Retinal pigment epithelial cell (primary cell): ENCODE measurements at places on chromosomes 7 and 10.
A peak's percentile ranks its signal among the peaks of the same experiment; 100 is the strongest.

DNA sequence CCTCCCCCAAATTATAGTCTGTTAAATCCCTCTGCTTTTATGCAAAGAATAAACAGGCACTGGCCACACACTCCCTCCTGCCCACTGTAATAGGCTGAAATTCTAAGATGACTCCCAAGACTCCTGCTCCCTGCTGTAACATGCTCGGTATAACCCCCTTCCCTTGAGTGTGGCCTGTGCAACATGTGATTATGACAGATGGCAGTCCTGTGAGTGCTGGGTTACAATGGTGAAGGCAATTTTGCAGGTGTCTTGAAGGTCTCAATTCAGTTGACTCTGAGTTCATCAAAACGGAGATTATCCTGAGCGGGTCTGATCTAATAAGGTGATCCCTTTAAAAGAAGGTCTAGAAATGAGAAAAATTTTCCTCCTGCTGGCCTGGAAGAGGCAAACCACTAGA is 55.9 kb downstream of the CREB3L2 start:
- no peak for DNase-seq

DNA sequence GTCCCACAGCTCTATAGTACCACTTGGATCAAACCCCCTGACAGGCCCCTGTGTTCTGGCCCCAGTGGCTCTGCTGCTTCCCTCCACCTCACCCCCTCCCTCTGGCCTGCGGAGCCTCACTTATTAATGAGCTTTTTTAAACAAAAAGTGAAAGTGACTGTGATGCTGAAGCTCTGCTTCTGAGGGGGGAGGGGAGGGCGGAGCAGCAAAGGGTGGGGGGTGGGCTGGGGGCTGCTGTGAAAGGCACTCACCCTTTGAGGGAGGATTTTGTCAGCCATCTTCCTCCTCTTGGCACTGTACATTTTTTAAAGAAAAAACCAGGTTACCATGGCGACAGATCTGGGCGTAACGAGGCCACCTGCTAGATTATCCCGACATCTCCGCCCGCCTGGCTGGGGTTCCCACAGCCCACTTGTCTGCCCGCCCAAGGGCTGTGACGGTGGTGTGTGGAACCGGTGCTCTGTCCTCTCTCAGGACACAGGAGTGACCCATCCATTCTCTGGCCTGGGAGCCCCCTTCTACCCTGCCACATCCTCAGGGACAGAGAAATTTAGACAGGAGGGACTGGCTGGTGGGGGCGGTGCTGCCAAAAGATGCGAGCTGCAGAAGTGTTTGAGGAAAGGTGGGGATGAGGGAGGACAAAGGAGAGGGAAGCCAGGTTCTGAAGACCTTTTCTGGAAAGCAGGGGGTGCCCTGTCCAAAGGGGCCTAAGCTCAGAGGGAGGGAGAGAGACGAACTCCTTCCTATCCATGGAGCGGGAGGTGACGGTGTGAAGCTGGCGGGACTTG is 4.9 kb downstream of the SMARCD3 start:
- no peak for DNase-seq

- no peak for DNase-seq
Measured at GRCh38 chr7:2661602-2662272, 26.3 kb upstream of the AMZ1 start.

DNA sequence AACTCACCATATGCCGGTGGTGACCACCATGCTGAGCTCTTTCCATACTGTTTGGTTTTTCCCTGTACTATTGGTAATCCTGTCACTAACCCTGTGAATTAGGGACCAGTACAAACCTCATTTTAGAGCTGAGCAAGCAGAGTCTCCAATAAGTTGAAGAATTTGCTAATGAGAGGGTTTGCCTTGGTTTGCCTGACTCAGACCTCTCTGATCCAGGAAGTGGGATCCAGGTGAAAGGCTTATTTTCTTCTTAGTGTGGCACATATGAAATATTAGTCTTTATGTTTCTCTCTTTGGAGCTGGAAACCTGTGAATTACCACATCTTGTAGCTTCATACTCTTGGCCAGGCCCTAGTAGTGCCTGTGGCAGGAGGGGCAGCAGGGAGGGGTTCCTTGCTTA is 114.1 kb upstream of the IGFBP3 start:
- peak; percentile 3 for DNase-seq

DNA sequence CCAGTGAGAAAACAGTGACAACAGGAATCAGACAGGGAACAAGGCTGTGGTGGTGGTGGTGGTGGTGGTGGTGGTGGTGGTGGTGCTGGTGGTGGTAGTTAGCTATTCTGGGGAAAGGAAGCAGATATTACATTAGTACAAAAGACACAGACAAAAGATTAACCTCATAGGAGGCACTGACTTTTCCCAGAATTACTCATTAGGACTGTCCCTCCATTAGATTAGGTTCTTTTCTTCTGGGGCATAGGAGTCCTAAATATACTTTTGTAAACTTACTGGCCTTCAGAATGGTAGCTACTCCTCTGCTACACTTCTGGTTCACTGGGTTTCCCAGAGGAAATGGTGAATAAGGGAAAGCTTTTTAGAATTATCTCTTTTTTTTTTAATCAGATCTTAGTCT is 156.6 kb upstream of the SEMA3D start:
- DNase-seq: no peak

GRCh38 chr7:151342811-151343210 is 1.2 kb downstream of the NUB1 start:
- DNase-seq: no peak

DNA sequence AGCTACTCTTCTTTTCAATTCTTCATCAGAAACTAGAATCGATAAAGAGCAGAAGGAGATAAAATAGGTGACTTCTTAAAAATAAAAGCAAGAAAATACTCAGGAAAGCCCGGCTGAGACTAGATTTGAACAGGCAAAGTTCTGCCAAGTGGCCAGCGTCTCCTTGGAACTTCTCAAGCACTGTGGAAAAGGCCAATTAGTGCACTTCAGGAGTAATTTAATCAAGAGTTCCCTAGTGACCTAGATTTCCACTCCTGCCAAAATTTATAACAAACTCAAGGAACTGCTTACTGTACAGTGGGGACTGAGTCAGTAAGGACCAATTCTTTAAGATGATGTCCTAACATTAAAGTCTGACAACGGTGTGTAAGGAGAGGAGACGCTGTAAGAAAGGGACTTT is 57.3 kb downstream of the CHCHD3 start:
- DNase-seq: peak; percentile 17

DNA sequence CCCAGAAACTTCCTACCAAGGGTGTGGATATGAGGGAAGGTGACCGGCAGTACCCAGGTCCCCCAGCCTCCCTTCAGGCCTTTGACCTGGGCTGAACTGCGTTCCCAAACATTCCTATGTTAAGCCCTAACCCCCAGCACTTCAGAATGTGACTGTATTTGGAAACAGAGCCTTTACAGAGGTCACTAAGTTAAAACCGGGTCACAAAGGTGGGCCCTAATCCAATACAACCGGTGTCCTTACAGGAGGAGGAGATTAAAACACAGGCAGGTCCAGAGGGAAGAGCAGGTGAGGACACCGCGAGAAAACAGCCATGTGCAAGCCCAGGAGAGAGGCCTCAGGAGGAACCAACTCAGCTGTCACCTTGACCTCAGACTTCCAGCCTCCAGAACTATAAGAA is 28.0 kb downstream of the GRB10 start:
- DNase-seq: no peak

DNA sequence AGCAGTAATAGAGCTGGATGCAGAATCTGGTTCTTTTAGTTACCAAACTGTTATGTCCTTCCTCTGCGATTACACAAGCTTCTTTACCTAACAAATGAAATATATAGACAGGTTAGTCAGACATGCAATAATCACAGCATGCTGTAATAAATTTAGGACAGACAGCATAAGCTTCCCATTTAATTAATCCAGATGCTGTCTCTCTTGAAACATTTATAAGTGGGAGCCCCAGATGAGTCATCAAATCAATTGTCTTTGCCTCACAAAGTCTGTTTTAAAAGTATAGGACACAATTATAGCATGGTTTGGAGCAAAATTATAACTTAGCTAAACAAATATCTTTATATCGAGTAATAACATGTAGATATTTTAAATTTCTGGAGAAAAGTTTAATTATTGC is 1.6 kb downstream of the CDNF start:
- no peak for DNase-seq

DNA sequence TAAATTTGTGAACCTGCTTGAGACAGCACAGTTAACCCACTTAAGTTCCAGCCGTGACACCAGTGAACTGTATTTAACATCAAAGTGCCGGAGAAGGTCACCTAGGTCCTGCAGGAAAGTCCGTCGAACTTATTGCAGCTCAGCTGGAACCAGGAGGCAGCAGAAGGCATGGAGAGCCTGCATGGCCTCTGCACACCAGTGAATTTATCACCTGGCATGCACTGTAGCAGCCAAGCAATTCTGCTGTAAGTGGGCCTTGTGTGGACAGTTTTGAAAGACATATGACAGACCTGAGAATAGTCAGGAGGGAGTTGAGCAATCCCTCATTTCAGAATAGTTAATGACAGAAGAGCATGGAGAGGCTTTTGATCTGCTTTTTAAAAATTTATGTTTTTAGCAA is 108.8 kb downstream of the PLXDC2 start:
- no peak for DNase-seq

DNA sequence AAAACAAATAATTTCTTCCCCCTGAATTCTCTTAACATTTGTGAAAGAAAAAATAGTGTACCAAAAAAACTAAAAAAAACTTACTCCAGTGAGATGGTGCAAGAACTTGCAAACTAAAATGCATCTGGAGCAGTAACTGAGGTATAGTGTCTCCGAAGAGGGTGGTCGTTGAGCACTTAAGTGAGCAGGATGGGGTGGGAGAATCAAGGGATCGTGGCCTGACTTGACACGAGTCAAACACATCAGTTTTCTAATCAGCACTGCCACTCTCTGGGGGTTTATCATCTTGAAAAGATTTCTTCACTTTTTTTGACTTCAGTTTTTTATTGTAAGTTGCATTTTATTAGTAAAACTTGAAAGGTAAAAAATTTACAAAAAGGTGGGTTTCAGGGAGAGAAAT is 2.5 kb downstream of the ZNF273 start:
- DNase-seq: no peak

DNA sequence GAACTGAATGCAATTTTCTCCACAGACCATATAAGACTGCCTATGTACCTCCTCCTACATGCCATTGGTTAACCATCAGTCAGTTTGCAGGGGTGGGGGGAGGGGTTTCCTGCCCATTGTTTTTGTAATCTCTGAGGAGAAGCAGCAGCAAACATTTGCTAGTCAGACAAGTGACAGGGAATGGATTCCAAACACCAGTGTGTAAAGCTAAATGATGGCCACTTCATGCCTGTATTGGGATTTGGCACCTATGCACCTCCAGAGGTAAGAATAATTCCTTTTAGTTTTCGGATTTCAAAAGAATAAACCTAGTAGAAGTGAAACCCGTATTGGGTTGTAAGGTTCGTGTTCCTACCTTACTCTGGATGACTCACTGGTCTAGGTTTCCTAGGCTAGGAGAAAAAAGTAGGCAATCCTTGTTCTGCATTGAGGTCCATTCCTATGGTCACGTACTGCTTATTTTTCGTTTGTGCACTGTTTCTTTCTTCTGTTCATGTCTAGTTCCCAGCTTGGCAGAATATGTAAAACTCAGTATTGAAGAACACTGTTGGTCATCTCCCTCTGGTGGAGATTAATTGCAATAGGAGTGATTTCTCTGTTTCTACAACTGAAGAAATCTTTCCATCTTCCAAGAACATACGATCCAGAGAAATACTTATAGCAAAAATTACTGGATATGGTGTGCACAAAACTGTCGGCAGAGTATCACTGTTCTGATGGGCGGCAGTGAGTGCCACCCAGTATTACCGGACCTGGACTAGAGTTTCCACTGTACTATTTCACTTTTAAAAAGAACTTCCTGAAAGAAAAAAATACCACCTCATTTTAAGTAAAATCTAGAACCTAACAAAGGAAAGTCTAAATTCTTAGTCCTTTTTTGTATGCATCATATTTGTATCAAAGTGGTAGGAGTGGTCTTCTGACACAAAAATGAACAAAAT is at the start of gene AKR1C3:
AKR1C3 (plus strand) TSS at position 150 of the 941 bp plus-strand sequence; CDS start at position 181, 31 bp downstream.
- no peak for DNase-seq
